NCI-H774 (cell line): ENCODE measurements at places on chromosomes 2 and 18.

- DNase-seq, result peak; percentile 37
Observed at GRCh38 chr2:55051026-55051866, 995 bp upstream of the RTN4 start.

DNA sequence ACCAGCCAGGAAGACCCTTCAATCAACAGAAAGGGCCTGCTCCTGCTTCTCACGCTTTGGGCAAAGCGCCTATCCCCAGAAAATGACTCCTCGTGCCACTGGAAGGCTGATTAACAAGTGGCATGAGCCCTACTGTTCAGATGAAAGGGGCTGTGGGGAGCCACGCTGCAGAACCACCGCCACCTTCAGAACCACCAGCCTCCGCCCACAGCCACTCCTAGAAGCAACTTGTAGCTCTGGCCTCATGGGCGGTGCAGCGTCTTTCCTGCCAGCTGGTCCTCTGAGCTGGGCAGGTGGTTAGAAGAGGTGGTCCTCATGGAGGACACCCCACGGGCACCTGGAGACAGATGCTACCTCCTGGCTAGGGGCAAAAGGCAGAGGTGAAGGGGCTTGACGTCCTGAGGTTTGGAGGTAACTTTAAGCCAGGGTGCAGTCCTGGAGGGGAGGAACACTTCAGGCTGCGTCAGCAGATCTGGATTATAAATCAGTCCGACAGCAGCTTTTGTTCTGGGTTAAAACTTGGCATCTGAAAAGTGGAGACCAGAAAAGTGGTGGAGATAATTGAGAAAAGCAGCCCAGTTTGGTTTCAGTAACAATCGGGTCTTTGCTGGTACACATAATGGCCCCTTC lies 861 bp upstream of the SEMA4C start:
- DNase-seq, result peak; percentile 44

GRCh38 chr18:38241736-38242135 lies 676.1 kb upstream of the CELF4 start:
- DNase-seq, result no peak

- DNase-seq, result no peak
Observed at GRCh38 chr2:232388324-232388891, 9.9 kb downstream of the ALPP start.

- DNase-seq, result no peak
Observed at GRCh38 chr18:8800445-8800844, 95.1 kb downstream of the MTCL1 start.

DNA sequence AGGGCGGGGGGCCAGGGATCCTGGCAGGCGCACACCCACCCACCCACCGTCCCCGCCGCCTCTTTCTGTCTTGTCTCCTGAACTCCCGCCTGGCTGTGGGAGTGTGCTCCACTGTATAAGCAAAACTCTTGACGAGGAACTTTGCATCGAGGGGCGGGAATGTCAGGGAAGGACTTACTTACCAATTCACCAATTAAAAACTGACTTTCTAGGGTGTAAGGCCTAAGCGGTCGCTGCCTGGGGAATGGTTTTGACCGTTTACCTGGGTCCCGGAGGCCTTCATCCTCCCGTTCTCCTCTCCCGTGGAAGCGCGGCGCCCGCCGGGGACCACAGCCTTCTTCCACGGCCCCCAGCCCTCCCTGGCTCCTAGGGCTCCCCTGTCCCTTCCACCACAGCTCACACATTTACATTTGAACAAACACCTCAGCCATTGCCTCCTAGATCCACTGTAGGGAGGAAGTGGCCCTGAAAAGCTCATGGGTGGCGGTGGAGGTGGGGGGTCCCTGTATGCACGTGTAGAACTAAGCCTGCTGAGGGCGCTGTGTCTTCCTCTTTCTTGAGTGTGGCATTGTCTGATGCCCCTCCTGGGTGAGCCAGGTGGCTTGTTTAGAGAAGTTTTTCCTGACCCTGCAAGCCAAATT lies 8.9 kb downstream of the ASIC4 start:
- no peak for DNase-seq

DNA sequence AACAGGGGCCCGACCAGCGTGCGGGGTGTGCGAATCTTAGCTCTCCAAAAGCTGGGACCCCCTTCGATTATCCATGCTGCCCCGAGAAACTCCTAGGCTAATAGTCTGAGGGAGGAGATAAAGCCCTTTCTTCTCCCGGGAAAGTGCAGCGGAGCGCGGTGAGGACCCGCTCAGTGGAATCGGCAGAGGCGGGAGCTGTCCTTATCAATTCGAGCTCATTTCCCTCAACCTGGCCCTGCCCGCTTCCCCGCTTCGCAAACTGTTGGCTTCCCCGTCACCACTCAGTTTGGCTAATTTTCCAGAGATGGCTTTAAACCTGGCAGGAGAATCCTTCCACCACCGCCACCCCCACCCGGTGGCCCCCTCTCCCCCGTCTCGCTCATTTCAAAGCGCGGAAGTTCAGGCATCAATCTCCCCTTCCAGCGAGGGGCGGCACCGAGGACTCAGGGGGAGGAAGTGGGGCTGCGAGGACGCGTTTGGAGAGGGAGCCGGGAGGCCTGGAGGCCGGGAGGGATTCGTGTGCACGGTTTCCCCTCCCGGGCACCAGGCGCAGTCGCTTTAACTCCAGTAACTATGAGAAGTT lies 1.6 kb downstream of the KLHL14 start:
- DNase-seq, result peak; percentile 48

GRCh38 chr2:3867469-3867868 lies 164.1 kb downstream of the DCDC2C start:
- DNase-seq, result peak; percentile 30

DNA sequence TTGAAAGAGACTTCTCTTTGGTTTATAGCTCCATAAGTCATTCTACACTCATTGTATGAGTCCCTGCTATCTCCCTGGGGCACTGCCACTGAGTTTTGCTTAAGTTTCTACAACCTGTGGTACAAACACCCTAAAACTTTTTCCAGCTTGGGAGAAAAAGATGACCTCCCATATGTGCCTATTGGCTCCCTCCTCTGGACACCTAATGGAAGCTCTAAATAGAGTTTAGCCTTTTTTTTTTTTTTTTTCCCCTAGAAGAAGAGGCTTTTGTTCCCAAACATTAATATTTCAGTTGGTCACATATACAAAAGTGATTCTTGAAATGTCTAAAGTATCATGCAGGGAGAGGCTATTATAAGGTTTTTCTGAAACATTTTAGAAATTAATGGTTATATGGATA lies 547.2 kb upstream of the TMEFF2 start:
- DNase-seq, result no peak

DNA sequence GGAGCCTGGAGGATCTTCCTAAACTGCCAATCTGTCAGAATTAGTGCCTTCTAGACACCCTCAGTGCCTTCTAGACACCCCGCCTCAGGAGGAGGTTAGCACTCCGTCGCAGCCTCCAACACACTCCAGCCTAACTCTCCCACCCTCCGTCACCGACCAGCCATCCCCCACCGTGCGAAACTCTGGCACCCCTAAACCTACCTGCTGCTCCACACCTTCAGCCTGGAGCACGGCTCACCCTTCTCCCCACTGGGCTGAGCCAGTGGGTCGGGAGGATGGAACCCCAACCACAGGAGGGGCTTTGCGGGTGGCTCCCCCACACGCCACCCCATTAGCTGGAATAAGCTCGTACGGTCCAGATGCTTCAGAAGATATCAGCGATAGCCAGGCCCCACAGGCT lies 468.9 kb upstream of the HS6ST1 start:
- DNase-seq, result no peak

DNA sequence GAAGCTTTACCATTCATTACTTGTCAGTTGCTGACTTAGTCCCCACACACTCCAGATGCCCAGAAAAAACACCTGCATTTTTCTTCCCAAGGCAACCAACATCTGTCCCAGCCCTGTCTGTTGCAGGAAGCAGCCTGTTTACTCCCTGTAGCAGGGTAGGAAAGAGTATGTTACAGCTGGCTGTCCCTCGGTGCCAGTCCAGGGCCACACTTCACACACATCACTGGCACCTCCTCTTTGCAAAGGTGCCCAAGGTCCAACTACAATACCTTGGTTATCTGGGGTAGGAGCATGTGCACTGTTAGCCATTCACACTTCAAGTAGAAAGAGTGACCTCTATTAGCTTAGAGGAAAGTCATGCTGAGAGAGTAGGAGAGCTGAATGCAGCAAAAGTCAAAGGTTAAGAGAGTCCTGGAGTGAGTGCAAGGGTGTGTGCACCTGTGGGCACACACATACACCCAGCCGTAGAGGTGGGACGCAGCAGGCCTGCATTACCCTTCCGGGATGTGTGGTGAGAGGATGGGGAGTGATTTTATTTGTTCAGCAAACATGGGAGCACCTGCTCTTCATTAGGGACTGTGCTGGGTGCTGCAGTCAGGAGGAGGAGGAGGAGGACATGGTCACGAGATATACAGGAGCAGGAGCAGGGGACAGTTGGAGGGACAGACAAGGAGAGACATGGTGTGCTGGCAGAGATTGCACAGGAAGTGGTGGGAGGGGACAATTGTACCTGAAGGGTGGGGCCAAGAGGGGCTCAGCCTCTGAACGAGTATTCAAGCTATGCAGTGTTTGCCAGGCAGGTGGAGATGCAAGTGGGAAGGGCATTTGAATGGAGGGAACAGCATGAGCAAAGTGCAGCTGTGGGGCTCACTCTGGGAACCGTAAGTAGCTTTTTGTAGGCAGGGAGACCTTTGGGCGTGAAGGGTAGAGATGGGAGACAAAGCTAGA lies 69.8 kb downstream of the TSN start:
- DNase-seq, result peak; percentile 85

- DNase-seq, result no peak
Observed at GRCh38 chr18:13597068-13597467, 129.3 kb downstream of the FAM210A start.

DNA sequence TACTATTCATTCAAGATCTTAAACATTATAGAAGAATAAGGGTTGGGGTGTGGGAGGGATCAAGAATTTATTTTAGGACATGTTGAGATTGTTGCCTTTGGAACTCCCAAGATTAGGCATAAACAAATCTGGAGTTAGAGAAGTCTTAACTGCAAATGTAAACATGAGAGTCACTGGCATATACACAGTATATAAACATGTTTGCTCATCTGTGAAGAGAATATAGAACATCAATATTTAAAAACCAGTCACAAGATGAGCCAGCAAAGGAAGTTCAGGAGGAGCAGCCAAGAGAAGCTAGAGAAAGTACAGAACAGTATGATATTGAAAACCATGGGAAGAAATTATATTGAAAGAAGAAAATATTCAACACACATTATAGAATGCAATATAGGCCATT lies 638.6 kb upstream of the SLC39A10 start:
- DNase-seq, result no peak

DNA sequence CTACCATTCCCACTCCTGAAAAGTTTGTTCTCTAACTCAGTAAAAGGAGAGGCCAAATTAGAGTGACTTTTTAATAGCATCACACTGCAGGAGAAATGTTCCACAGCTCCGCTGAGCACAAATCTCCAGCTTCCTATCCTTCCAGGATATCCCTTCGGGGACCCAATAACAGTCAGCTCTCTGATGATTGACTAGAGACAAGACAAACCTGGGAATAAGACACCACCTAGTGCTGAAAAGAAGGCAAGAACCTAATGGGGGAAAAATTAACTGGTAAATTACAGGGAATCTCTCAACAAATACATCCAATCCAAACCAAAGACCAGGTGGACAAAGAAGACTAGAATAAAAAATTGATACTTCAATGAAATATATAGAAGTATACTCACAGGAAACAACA lies 977.1 kb upstream of the SOX11 start:
- no peak for DNase-seq

DNA sequence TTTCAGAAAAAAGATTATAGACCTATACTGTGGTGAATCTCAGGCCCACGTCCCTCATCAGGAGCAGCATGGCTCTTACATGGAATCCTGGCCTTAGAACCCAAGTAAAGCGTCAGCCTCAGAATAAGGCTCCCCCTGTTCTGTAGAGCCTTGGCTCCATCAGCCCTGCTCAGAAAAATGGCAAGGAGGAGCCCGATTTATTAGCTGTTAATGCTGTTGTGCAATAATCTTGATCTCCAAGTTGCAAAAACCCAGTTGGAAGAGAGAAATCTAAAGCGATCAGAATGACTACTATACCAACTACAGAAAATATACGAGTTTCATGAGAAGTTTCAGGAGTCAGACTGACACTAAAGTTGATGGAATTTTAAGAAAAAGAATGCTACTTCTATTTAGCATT lies 35.6 kb upstream of the CTAGE1 start:
- DNase-seq, result no peak

DNA sequence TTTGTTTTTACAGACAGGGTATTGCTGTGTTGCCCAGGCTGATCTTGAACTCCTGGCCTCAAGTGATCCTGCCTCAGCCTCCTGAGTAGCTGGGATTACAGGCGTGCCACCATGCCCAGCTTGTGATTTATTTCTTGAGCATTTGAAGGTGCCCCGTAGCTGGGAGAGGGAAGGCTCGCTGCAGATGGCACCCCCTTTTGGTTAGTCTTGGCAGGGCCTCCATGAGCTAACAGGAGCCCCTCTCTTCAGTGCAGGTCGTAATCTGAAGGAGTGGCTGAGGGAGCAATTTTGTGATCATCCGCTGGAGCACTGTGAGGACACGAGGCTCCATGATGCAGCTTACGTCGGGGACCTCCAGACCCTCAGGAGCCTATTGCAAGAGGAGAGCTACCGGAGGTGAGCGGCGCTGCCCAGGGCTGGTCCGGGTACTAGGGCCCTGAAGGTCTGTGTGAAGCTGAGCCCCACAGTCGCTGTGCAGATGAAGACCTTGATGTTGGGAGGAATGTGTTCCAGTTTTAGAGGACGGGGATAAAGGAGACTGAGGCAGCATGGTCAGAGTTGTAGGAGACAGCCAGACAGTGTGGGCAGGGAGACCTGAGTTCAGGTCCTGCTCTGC lies 6.7 kb downstream of the ASB1 start:
- DNase-seq, result no peak

DNA sequence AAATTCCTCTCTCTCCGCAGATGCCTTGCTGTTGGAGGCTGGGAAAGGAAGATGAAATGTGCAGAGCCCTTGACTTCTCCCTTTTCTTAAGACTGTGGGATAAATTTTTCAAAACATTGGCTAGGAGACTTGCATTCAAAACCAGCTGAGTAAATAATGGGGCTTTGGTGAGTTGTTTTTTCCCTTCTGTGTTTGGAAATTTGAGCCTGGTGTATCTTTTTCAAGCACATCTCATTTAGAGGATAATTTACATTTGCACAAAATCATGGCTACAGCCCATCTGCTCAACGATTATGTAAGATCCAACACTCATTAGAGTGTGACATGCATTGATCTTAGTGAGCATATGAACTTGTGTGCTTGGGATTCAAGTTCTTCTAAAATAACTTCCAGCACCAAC lies 112.1 kb upstream of the ATP8B1 start:
- DNase-seq, result peak; percentile 23
